Right ventricle myocardium inferior (tissue), 1 donor: ENCODE measurements at places on chromosomes 3 and 15. TPM values are rescaled to one million over a fixed set of nuclear protein-coding genes. Genes with fewer than 3 reads are reported as not detected.

GRCh38 chr3:125624341-125624740, 29.0 kb upstream of the OSBPL11 start:
- no peak for DNase-seq

- no peak for DNase-seq
Observed at GRCh38 chr3:180913581-180914404, 1.3 kb downstream of the FXR1 start.

DNA sequence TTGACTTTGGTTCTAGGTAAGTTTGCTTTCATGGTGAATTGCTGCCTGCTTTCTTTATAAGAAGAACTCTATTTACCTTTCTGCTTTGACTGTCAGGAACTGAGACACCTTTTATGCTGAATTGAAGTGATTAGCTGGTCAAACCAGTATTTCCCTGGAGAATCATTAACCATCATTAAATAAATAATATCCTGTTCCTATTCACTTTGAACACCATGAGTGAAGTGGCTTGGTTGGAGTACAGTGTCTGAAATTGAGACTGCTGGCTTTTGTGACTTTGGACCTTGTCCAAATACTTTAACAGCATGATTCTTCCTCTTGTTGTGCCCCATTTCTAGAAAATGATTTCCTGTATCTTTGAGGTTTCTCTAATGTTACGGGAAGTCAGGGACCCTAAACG, 5.6 kb upstream of the TMEM62 start:
- no peak for DNase-seq

DNA sequence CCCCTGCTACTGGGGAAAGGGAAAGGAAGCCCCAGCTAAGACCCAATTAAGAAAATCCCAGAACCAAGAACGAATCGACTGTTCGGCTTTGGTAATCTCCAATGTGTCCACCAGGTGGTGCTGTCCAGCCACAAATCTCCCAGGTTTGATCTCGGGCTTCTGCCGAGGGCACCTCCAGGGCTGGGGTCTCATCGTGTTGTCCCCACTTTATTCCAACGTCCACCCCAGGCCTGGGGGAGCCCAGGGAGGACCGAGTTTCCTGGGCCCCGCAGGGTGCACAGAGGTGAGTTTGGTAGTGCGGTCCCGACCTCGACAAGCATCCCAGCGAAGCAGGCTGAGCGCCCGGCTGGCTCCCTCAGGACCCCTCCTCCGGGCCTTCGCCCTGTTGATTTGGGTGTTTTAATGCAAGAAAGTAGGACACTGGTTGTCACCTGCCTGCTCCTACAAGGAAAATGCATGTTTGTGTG, 185.1 kb downstream of the GOLGA6L6 start:
- peak; percentile 81 for DNase-seq

DNA sequence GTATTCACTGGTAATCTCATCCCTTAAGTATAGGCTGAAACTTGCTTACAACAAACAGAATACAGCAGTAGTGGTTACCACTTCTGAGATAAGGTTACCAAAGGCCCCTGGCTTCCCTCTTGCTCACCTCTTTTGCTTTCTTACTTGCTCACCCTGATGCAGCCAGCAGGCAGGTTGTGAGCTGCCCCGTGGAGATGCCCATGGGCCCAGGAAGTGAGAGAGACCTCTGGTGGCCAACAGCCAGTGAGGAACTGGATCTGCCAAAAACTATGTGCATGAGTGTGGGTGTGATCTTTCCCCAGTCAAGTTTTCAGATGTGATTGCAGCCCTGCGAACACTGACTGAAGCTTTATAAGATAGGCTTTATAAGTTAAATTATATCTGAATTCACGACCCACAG, 48.7 kb downstream of the NMNAT3 start:
- DNase-seq: no peak

- no peak for DNase-seq
Observed at GRCh38 chr3:188656196-188656982, 502.4 kb downstream of the LPP start.

DNA sequence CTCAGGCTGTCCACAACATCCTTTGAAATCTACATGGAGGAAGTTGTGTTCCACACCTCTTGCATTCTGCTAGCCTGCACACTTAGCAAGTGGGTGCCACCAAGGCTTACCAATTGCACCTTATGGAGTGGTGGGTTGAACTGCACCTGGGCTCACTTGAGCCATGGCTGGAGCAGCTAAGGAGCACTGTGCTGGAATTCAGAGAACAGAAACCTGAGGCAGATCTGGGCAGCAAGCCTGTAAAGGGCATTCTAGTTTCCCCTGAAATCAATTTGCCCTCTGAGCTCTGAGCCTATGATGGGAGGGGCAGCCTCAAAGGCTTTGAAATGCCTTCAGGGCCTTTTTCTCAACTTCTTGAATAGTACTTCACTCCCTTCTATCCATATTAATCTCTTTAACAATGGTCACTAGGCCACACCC, 18.0 kb downstream of the BTLA start:
- no peak for DNase-seq

- DNase-seq: peak; percentile 95
Observed at GRCh38 chr15:40382580-40383456, at the start of gene KNSTRN. KNSTRN (plus strand) TSS chr15:40382721; CDS start chr15:40382836, 115 bp downstream.

- no peak for DNase-seq
Observed at GRCh38 chr3:182729903-182730674, 63.2 kb upstream of the ATP11B start.

- no peak for DNase-seq
Observed at GRCh38 chr3:46910166-46910760, 32.7 kb downstream of the PTH1R start.

GRCh38 chr3:53753518-53754183, 92.6 kb downstream of the CHDH start:
- no peak for DNase-seq

Gene MESP2
- 0.51 TPM for total RNA-seq

GRCh38 chr15:22880981-22881738, 42.7 kb downstream of the NIPA2 start:
- no peak for DNase-seq

Gene HHATL
- 440 TPM for total RNA-seq

Gene CD200R1L
- total RNA-seq: not detected

DNA sequence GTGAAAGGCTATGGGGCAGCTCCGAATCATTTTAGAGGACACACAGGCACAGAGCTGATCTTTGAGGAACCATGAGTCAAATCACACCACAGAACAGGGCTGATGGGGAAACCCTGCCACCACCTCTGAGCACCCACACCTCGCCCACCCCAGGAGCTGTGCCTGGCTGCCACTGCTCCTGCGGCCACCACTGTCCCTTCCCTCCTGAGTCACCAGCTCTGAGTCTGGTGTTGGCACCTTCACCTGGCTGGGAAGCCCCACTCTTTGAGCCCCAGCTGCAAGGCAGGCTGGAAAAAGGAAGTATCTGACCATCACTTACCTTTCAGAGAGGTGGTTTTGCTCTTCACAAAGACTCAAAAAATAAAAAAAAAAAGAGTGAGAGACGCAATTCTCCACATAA, 63.6 kb upstream of the MEF2A start:
- no peak for DNase-seq

DNA sequence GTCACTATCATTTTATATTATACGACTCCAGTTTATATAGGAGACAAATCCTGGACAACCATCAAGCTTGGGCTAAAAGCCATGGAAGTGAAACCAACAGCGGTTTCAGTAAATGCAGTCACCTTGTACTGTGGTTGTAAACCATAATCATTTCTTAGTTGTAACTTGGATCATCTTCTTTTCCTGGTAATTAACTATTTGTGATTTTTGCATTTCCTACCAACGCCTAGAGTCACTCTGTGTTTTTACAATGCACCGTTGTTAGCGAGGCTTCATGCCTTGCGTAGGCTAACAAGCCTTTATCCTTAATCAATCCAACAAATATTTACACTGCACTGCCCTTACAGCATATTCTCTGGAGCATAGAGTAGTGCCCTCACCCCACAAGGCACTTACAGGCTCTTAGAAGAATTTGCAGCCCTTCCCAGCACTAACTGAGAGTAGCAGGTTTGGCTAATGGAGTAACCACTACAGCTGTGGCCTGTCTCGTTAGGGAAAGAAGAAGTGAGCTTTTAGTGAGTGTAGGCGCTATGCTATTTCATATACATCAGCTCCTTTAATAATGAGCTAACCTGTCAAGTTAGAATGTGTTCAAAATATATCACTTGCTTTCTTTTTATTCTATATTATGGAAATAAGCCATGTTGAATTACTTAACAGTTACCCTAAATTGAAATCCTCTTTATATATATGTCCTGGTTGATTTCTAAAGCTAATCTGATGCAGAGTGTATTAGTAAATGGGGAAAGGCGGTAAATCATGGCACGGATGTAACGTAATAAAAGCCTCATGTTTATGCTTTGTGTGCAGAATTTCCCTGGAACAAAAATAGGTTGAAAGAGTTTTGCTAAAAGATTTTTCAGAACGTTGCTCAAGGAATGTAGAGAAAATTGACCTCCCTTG, 62.8 kb downstream of the ABHD2 start:
- no peak for DNase-seq

Gene FAM3D
- total RNA-seq: not detected

DNA sequence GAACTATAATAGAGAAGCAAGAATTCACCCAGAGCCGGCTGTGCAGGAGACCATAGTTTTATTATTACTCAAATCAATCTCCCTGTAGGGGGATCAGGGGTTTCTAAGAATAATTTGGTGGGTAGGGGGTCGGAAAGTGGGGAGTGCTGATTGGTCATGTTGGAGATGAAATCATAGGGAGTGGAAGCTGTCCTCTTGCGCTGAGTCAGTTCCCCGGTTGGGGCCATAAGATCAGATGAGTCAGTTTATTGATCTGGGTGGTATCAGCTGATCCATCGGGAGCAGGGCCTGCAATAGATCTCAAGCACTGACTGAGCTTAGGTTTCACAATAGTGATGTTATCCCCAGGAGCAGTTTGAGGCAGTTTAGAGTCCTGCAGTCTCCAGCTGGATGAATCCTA, 97.0 kb upstream of the SNRPN start:
- DNase-seq: no peak

- no peak for DNase-seq
Observed at GRCh38 chr3:195508185-195508584, 34.9 kb downstream of the PPP1R2 start.

DNA sequence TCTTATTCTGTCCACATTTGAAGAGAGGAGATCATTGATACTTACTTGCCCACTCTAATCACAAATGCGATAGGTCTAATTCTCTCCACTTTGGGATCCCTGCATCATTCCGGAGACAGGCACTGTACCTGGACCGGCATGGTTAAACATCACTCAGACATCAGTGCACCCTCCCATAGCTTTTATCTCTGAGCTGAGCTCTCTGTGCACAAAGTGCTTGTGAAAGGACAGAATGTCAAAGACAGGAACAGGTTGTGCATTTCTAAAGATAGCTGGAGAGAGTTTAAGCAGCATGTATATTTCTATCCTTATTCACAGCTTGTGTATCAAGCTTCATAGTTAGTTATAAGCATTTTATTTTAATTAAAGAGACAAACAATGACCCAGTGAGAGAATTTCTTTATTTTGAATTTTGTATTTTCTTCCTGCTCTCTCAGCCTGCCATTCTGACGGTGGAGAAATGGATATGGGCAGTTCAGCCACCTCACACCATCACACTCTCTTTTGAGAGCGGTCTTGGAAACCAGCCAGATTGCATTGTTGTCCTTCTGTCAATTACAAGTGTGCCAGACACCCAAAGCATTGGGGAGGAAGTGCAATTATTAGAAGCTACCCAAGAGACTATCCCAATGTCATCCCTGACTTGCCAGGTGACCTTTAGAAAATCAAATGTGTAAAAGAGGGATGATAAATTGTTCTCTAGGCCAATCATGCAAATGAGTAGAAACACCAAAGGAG, 65.2 kb upstream of the CHL1 start:
- no peak for DNase-seq

Gene TMC3
- not detected for total RNA-seq

GRCh38 chr15:41494190-41494921, 682 bp downstream of the ITPKA start:
- no peak for DNase-seq

DNA sequence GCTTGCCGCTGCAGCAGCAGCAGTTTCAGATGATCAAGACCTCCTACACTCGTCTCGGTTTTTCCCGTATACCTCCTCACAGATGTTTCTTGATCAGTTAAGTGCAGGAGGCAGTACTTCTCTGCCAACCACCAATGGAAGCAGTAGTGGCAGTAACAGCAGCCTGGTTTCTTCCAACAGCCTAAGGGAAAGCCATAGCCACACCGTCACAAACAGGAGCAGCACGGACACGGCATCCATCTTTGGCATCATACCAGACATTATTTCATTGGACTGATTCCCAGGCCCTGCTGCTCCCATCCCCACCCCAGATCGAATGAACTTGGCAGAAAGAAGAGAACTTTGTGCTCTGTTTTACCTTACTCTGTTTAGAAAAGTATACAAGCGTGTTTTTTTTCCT, 17.6 kb downstream of the CALML4 start:
- DNase-seq: no peak

Gene RNU5B-1
- total RNA-seq: 25.8 TPM

Gene FEZF2
- not detected for total RNA-seq

- DNase-seq: no peak
Observed at GRCh38 chr3:184811034-184811433, 932 bp upstream of the VPS8 start.

Gene LMOD3
- total RNA-seq: 149 TPM

GRCh38 chr3:37170060-37170459, 4.3 kb downstream of the LRRFIP2 start:
- DNase-seq: no peak

DNA sequence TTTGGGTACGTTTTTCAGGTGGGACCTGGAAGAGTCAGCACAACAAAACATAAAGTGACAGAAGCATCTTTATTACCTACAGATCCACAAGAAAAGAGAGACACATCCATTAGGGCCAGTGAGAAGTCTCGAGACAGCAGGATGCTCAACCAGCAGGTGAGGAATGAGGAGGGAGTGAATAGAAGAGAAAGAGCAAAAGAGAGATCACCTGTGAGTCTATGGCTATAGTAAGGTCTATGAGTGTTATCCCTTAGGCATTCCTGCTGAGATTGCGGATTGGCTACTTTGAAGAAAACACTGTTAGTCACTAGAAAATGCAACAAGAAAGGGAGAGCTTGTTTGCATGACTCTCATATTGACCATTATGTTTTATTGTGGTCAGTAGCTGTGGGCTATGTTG, 1556.2 kb upstream of the GBE1 start:
- DNase-seq: no peak

DNA sequence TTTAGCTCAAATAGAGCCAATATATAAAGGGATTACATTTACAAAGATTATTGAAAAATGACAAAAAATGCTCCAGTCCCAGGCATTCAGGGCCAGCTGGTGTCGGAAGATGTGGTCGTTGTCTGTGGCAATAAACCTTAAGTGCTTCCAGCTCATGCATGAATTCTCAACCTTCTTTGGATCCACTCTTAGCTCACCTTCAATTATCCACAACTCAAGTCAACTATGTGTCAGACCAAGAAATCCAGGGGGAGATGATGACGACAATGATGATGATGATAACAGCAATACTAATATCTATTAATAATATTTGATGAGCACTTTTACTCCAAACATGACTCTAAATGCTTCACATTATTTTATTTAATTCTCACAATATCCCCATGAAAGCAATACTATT, 53.6 kb upstream of the PXYLP1 start:
- DNase-seq: no peak

GRCh38 chr15:74543583-74543982, 2.6 kb downstream of the ARID3B start:
- DNase-seq: no peak

- no peak for DNase-seq
Observed at GRCh38 chr3:153159771-153160397, 2.1 kb upstream of the RAP2B start.
